Calu3 (cell line): ENCODE measurements at places on chromosomes 6 and 20. TPM values are rescaled to one million over a fixed set of nuclear protein-coding genes. Genes with fewer than 3 reads are reported as not detected.

DNA sequence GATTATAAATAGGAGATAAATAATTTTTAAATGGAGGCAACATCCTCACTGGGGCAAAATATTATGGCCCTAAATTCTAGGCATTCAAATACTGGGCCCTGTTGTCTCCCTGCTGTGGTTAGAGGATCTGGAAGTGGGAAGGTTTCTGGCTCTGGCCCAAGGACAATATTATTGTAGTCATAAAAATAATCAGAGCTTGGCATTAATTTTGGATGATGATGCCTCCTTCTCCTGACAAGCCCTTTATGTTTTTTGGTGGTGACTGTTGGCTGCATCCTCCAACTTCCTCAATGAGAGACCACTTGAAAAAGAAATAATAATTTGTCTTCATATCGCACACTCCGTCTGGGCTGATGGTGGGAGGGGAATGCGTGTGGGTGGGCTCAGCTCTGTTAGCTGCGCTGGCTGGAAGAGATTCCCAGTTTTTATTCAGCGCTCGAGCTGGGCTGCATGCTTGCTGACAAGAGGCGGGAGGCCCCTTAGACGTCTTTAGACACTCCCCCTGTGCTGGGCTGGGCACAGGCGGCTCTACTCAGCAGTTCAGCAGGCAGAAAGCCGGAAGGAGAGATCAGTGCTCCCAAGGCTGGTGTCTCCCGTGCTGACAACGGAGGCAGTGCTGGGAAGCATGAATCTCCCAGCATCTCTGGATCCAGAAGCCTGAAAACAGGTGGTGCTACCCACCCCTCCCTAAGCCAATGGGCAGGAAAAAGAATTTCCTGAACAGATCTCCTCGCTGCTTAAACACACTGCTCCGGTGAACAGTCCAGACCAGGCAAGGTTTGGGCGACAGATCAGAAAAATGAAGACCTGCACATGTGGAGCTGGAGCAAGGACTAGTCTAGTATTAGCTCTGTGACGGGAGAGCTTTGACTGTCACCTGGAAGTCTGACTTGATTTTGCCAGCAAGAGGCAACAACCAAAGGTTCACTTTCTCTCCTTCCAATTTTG is 97.7 kb downstream of the SYCP2 start:
- peak; percentile 61 for DNase-seq

DNA sequence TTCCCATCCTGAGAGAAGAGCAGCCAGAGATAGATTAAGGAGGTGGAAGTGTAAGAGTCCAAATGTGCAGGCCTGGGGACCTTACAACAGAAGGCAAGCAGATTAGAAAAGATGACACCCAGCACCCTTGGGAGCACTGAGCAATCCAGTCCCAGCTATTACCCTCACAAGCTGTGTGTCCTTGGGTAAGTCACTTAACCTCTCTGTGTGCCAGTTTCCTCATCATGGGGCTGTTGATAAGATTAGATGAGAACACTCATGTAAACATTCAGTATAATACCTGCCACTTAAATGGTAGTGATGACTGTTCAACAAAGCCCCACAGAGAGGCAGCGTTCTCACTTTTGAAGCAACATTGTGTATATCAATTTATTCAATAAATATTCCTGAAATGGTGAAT is 114.8 kb upstream of the CST7 start:
- DNase-seq = no peak

GRCh38 chr6:152160346-152160745 is 352.9 kb downstream of the ESR1 start:
- no peak for DNase-seq

DNA sequence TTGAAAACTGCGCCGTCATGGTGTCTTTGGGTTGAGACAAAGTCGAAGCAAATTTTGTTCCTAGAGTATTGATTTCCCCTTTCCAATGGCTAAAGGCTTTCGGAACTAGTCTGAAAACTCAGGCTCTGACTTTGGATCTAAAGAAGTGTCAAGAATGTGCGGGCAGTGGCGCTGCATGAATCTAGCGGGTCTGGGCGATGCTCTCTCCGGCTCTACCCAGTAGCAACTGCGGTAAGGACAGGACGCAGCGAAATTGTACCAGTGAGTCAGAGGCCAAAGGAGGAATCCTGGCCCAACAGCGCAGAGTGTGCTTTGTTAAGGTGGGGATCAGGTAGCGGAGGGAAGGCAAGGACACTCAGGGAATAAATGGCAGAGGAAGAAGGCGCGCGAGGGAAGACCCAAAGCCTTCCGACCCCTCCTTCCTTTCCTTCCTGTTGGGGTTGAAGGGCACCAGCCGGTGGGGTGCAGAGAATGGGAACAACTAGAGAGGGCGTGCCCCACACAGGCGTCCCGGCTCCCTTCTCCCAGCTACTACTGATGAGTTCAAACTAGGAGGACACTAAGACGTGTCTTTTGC is 32.1 kb downstream of the HLA-F start:
- no peak for DNase-seq

- DNase-seq = no peak
Observed at GRCh38 chr6:47464052-47464451, 13.5 kb upstream of the CD2AP start.

DNA sequence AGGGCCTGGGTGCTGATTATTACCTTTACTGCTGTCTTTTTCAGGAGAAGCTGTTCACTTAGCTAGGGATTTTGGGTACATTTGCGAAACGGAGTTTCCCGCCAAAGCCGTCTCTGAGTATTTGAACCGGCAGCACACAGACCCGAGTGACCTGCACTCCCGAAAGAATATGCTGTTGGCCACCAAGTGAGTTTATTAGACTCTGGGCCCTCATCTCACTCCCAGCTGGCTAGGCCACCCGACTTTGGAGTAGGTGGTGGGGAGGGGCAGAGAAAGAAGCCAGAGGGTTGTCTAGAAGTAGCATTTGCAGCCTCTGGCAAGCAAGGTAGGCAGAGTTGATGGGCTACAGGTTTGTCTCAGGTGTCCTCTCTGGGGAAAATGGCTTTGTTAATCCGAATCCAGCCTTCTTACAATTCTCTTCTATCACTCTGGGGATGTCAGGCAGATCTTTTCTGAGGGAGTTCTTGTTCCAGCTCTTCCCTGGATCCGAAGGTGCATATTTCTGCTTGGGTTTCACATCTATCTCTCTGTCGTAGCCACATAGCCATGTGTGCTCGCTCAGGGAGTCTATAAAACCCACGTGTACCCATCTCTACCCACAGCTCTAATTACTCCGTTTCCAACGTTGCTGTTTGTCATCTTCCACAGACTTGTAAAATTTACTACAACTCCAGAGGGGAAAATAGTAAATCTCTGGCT is 21.6 kb downstream of the TFAP2B start:
- DNase-seq = no peak

GRCh38 chr6:106084989-106085691 is 996 bp upstream of the PRDM1 start:
- no peak for DNase-seq

- DNase-seq = no peak
Observed at GRCh38 chr6:53814353-53814752, 19.5 kb downstream of the LRRC1 start.

GRCh38 chr6:154732538-154733182 is 556 bp upstream of the SCAF8 start:
- DNase-seq = peak; percentile 35

- peak; percentile 49 for DNase-seq
Observed at GRCh38 chr6:35754452-35755277, 17.8 kb downstream of the ARMC12 start.

GRCh38 chr6:139330306-139330705 is 38.5 kb upstream of the TXLNB start:
- DNase-seq = no peak

- no peak for DNase-seq
Observed at GRCh38 chr6:136439514-136440190, 110.6 kb downstream of the MAP7 start.

DNA sequence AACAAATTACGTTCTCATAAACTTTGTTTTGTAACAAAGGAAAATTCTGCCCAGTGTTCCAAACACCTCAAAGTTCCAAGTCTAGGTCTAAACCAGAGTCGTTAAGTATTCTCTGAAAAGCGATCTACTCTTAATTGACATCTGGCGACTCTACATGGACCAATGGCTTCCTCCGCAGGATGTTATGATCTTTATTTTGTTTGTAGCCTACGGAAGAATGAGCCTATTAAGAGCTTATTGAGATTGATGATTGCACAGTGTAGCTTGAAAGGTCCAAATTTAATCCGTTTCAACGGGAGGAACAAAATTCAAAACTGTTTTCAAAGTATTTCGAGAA is 61.1 kb downstream of the FAM217A start:
- DNase-seq = no peak

F13A1 gene
- total RNA-seq = not detected in 2 replicates

ENPP5 gene
- total RNA-seq = 17.3 and 18.7 TPM in 2 replicates

GSTA3 gene
- total RNA-seq = not detected in 2 replicates

HAO1 gene
- not detected in 2 replicates for total RNA-seq

SLC24A3 gene
- total RNA-seq = not detected in 2 replicates
